ENCODE measurements at places on chromosomes 2 and 18.

DNA sequence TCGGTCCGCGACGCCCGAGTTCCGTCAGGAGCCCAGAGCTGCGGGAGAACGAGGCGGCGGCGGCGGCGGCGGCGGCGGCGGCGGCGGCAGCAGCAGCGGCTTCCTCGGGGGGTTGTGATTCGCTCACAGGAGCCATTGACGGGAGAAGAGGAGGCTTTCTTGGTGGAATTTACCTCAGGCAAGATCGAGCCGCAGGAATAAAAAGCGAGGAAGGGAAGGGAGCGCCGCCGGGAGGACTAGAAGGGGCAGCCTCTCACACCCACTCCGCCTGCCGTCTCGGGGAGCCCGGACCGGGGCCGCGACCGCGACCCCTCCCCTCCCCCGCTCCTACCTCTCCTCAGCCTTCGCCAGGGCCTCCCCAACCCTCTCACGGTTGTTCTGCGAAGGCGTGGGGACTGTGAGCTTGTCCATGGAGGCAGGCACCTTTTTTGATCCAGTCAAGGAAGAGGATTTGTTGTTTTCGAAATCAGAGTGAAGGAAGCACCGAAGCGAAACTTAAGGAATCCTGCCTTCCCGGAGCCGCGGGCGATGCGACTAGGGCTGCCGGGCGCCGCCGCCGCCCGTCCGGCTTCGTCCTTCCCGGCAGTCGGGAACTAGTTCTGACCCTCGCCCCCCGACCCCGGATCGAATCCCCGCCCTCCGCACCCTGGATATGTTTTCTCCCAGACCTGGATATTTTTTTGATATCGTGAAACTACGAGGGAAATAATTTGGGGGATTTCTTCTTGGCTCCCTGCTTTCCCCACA is 506 bp downstream of the BMPR2 start:
- DNase-seq, result peak; percentile 29

GRCh38 chr2:121334581-121335293 is 49.7 kb upstream of the TFCP2L1 start:
- DNase-seq, result no peak

DNA sequence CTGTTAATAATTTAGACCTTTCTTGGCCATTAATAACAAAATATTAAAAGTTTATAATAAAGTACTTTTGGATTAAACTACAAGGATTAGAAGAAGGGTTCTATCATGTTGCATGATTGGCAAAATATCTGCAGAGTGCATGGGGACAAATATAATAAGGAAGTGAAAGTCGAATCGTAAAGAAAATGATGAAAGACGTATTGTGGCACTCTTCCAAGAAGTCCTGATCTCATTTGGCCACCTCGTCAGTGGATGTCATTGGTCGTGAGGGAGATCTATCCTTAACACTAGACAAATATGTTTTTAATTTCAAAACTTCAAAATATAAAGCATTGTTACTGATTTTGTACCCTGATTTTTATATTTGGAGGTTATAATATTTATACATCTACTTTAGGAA is 197.7 kb upstream of the STON1 start:
- no peak for DNase-seq

DNA sequence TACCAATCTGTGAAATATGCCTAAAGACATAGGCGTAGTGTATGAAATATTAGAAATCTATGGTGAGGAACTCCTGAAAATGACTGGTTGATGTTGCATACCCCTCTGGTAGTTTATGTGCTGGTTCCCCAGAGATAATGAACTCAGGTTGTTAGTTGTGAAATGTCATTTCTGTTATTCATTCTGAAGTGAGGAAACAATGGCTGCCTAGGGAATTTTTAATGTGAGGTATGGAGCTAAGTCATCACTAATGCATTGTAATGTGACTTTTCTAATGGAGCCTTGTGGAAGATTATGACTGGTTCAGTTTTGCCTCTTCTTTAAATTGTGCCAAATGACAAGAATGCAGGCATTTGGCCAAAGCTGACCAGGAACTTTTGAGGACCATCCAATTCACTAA is 61.6 kb upstream of the RAB27B start:
- no peak for DNase-seq

- no peak for DNase-seq
These were observed 168.6 kb upstream of the ATP5MC3 start for GRCh38 chr2:175350105-175350504.

GRCh38 chr18:67001052-67001451 is 397.2 kb upstream of the CDH19 start:
- DNase-seq, result no peak

GRCh38 chr18:12863687-12864216 is 20.3 kb downstream of the PTPN2 start:
- DNase-seq, result no peak

DNA sequence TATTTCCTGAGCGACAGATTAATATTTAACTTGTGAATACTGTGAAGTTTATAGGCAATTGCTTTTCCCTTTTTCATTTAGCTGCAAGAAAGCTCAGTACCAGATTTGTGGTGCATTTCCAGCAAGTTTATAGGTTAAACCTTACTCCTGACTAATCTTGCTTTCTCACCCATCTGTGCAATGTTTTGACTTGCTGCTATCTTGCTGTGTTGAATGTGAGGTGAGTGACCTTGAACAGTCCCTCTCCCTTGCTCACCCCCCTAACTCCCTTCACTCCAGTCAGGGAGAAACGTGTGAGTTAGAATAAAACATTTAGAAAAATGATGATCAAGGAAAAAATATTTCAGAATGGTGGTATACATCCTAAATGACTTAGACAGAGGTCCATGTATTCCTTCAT is 39.8 kb upstream of the PARD3B start:
- no peak for DNase-seq

GRCh38 chr2:83990636-83991035 is 468.4 kb downstream of the SUCLG1 start:
- no peak for DNase-seq

DNA sequence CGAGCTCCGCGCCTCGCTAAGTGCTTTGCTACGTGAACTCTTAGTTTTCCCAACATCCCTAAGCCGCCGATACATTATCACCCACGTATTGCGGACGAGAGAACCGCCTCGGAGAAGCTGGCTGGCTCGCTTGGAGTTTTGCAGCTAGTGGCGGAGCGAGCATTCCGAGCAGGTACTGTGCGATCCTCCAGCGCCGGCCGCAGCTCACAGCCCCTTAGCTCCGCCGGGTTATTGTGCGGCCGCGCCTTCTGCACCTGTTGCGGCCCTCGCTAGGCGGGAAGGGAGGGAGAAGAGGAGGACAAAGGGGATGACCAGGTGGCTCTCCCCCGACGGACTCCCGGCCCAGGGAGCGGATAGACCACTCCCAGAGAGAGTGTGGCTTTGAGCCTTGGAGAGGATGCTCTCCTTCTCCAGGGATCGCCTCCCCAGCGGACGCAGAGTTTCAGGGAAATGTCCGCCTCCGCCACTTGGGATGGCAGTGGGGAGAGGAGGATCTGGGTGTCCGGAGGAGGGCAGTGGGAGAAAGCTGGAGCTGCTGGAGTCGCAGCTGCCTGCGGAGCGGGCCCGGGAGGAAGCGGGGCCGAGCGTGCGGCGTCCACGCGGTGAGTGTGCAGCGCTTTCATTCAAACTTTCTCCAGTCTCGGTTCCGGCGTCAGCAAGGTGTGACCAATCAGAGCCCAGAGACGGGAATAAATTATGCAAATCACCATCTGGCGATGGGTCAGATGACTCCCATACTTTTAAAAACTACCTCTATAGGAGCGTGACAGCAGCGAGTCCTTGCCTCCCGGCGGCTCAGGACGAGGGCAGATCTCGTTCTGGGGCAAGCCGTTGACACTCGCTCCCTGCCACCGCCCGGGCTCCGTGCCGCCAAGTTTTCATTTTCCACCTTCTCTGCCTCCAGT is at the start of gene LIPG:
LIPG (plus strand) TSS at position 769 of the 905 bp plus-strand sequence. CDS start 252 bp downstream, outside the sequence.
- DNase-seq, result peak; percentile 9

DNA sequence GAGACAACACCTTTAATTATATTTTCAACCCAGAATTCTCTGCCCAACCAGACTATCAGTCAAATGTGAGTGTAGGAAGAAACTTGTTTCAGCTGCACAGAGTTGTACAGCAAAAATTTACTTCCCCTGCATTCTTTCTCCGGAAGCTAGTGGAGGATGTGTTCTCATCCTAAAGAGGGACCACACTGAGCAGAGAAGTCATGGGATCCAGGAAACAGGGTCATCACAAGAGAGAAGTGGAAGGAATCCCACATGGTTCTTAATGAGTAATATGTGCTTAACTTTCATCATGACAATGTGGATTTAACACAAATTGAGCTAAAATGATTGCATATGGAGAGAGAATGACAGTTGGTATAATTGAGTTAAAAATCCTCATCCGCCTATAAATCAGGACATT is 78.2 kb downstream of the INPP4A start:
- no peak for DNase-seq

DNA sequence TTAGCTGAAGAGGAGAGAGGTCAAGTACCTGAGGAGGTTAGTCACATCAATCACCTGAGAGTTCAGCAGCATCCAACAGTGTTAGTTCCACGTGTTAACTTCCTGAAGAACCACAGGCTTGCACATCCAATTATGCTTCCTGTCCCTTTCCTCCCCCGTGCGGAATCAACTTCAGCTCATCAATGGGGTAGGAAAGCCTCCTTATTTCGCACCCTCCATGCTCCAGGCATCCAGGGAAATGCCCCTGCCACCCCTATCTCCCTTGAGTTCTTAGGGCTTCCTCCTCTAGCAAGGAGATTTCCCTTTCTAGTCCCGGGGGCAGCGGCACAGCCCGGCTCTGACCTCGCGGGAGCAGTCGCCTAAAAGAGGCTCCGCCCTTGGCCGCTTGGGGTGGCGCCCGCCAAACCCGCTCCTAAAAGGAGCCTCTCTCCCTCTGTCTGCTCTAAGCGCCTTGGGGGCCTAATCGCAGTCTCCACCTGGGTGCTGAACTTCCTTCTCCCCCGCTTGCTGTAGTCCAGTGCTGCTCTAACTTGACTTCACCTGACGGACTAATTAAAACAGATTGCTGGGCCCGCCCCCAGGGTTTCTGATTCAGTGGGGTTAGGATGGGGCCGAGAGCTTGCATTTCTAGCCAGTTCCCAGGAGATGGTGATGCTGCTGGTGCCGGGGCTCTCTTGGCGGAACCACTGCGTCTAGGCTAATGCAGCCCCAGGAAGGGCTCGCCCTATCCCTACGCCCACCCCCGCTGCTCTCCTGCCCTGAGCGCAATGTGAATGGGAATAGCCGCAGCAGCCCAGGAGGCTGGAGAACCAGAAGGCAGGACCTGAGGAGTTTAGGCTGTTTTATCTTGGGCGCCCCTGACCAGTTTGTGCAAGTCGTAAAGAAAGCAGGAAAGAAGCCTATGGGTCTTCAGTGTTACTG is 3.4 kb upstream of the TET3 start:
- DNase-seq, result no peak

- no peak for DNase-seq
These were observed 77.6 kb downstream of the AP1S3 start for GRCh38 chr2:223759569-223760430.

- no peak for DNase-seq
These were observed 752 bp upstream of the CYTIP start for GRCh38 chr2:157444641-157445040.

GRCh38 chr2:9657083-9657482 is 26.3 kb upstream of the YWHAQ start:
- no peak for DNase-seq

DNA sequence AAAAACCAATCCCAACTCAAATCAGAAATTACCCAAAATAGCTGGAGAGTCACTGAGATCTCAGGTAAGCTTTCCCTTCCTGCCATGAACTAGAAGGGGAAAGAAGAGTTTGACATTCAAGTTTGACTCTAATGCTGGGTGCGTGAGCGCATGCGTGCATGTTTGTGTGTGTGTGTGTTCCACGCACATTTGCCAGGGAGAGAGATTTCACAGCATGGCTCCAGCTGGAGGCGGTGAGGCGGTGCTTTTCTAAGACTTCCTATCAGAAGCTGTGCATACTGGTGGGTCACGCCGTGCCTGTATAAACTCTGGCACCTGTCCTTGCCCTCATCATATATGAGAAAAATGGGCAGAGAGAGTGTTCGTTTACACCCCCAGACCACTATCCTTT is 116.2 kb downstream of the MSH2 start:
- DNase-seq, result no peak

DNA sequence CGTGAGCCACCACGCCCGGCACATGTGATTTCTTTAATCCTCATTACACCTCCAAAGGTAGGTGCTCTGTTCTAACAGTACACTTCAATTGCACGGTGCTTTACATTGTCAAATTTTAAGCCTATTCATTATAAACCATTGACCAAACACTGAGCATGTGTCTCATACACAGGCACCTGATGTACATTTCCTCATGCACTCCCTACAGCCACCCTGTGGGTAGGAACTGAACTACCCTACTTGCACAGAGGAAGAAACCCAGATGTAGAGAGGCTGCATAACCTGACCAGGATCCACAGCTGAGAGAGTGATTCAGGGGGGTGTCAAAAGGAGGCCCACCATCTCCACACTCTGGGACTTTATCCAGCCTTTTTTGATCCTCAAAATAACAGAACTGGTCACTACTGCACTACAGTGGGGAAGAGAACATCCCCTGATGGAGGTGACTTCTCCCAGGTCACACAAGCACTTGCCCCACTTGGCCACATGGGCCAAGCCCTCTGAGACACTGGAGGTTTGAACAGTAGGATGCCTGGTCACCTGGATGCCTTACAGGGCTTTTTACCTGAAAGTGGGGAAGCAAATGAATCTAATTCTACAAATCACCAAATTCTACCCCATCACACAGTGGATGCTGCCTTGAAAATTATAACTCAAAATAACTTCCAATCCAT is 6.9 kb upstream of the DPYSL5 start:
- DNase-seq, result no peak
